G401 (cell line): ENCODE measurements at places on chromosomes 2 and 18.

- DNase-seq = no peak
These were observed 42.4 kb downstream of the LRRFIP1 start for GRCh38 chr2:237669628-237670392.

- DNase-seq = no peak
These were observed 4.4 kb downstream of the TIA1 start for GRCh38 chr2:70243806-70244584.

DNA sequence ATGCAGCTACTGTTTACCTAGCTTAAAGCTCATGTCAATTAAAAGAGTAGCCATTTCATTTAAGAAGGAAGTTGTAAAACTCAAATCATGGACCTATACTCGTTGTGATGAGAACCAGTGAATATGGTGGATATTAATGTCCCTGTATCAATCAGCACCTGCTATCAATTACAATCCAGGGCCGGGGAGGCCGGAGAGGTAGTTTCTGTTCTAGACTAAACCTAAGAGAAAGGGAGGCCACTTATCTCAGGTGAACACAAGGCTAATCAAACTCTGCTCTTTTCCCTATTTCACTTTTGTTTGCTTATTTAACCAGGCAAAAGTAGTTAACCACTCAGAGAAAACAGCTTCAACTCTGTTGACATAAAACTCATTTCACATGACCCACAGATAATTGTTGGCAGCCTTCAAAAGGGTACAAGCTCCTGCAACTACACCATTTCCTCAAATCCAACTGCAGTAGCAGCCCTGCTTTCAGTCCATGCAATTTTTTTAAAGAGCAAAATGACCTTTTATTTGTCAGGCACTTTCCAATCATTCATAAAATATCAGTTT, 27.8 kb upstream of the SLC9A2 start:
- no peak for DNase-seq

DNA sequence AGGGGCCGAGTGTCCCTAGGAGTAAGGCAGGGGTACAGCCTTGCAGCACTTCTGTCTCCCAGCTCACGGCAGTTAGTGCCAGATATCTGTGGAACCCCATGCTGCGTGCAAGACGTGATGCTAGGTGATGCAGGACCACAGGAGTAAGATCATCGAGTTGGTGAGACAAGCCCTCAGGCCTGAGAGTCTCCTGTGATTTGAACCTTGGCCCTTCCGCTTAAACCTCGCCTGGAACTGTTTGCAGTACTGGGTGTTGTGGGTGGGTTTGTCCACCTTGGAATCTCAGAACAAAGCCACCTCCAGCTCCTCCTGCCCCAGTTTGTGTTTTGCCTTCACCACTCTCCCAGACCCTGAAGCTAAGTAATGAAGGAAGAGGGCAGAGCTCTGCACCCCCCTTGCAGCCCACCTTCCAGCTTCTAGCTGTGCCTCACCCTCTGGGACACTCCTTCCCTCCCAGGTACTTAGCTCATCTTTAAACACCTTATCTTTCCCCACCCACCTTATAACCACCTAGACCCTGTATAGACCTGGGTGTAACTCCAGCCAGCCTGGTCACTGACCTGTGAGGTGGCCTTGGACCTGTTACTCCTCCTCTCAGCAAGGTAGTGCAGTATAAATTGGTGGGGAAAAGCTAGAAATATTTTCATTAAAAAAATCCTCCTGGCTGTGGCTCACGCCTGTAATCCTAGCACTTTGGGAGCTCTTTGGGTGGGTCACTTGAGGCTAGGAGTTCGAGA, 6.6 kb downstream of the CNNM4 start:
- no peak for DNase-seq

DNA sequence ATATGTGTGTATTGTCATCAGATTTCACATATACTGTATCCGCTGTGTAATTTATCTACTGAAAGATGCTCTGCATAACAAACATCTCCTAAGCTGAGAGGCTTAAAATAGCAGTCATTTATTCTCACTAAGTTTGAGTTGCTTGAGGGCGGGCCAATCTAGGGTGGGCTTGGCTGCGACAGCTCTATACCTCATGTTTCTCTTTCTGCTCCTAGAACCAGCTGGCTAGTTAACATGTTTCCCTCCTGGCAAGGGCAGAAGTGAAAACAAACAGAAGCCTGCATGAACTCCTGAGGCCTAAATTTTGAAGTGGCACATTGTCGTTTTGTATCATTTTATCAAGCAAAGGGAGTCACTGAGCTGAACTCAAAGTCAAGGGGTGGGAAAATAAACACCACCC, 585.0 kb upstream of the VRK2 start:
- no peak for DNase-seq

DNA sequence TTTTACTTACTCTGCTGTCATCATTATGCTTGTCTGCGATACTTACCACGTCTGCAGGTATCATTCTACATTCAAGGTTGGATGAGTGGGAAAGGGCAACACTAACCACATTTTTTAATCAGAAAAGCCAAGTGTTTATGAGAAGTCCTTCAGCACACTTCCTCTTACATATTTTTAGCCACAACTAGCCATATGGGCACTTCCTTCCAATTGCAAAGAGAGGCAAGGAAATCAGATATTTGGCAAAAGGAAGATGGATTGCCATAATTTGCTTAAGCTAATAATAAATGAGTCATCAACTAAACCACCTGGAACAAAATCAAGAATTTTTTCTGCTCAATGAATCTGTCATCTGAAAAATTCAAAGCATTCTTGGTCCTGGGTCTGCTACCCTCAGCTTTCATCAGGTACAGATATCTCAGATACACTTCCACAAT, 16.7 kb upstream of the MRO start:
- DNase-seq = no peak

DNA sequence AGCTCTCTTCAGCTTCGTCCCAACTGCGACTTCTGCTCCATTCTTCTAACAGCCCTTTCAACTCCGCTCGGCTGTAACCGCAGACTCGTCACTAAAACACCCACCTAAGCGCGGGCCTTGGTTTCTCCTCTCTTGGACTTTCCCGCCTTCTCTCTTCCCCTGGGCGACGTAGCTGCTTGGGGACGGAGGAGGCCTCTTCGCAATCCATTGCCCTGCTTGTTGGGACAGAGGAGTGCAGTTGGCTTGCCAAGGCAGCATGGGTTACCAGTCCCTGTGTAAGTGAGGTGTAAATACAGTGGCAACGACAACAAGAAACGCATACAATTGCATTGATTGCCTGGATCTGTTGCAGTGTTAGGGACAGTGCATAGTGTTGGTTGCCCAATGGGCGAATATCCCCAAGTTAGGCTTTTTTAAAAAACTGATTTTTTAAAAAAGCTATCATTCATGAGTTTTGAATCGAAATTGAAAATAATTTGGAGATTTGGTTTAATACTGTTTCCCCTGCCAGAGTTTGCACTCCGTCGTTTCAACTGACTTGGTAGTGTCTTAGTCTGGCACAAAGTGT, 484 bp upstream of the DARS1 start:
- no peak for DNase-seq
